ENCODE measurements at places on chromosomes 7 and 10. TPM values are rescaled to one million over a fixed set of nuclear protein-coding genes. Genes with fewer than 3 reads are reported as not detected.

- H3K27ac ChIP-seq = no peak overlapping the region
- no peaks in the 10 kb centered on the region for H3K27me3 ChIP-seq
- H3K36me3 ChIP-seq = no peaks in the 10 kb centered on the region
- H3K4me3 ChIP-seq = no peak overlapping the region
- DNase-seq = peak; percentile 77
- peaks cover 19% of the 10 kb centered on the region for H3K4me1 ChIP-seq
These were observed 2.8 kb downstream of the PKD1L1 start for GRCh38 chr7:47945261-47946015.

DNA sequence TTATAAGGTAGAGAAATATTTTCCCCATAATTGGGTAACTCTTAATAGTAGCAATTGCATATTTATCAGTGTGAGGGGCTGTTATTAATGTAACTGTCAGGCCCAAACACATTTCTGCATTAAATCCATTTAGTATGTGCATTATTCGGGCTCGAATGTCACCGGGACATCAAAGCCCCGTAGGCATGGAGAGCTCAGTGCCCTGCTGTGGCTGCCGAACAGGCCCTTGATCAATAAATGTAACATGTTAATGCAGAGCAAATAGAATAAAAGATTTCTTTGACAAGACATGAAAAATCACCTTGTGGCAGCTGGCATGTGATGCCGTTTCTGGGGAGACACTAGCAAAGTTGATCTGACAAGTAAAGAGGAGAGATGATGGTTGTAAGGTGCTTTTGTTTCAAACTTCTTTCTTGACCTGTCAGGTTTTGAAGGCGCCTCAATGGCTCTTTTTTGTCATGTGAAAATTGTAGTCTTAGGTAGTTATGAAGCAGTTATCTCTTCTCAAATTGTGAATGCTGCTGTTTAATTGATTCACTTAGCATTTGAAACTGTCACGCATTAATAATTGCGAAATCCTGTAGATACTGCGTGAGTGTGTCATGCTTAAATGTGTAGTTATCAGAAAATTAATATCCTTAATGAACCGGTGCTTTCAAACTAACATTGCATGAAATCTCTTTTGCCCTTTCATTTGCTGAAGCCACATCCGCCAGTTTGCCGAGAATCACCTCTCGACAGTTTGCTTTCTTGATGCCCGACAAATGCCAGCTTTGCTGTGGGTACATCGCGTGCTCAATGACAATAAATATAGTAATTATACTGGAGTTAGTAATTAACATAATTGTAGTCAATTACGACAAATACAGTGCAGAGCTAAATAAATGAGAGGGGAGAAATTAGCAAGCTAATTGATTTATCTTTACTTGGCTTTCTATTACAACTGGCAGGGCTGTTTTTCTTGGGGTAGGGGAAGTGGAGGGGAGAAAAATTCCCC is 19.5 kb downstream of the LRMDA start:
- no peak overlapping the region for H3K27ac ChIP-seq
- H3K4me1 ChIP-seq = peaks cover 28% of the 10 kb centered on the region
- no peak for DNase-seq
- no peak overlapping the region for H3K4me3 ChIP-seq

GRCh38 chr10:59750155-59750945 is 2.9 kb downstream of the MRLN start:
- no peak overlapping the region for H3K4me3 ChIP-seq
- peaks cover 14% of the 10 kb centered on the region for H3K4me1 ChIP-seq
- H3K36me3 ChIP-seq = no peaks in the 10 kb centered on the region
- H3K27ac ChIP-seq = no peak overlapping the region
- DNase-seq = peak; percentile 56
- H3K27me3 ChIP-seq = no peaks in the 10 kb centered on the region

DNA sequence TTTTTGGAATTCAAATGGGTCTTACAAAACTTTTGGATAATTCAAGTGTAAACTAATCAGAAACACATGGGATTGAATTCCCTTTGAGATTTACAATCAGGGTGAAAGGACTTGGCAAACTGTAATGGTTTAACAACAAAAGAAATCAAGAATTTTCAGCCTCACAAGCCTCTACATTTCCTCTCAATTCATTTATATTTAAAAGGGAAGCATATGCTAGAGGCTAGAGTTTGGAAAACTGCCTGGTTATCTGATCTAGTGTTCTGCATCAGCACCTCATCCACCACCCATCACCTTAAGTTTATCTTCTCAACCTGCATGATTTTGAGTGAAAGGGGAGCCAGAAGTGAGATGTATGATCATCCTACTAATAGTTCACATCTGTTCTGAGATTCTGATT is 120.7 kb downstream of the TES start:
- no peaks in the 10 kb centered on the region for H3K27me3 ChIP-seq
- no peak overlapping the region for H3K27ac ChIP-seq
- DNase-seq = no peak

DNA sequence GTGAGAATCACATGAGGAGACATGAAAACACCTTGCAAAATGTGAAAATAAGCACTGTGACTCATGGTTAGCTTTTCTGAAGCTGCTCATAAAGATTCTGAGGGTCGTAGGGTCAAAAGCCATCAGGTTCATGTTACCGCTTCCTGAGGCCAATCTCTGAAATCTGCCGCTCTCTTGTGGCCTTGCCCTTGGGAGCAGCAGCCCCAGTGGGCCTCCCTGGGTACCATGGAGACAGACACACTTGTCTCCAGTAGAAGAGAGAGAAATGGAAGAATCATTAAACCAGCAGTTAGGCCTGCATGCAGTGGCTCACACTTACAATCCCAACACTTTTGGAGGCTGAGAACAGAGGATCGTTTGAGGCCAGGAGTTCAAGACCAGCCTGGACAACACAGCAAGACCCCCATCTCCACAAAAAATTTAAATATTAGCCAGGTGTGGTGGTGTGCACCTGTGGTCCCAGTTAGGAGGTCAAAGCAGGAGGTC is 42.8 kb downstream of the NIPSNAP2 start:
- H3K27me3 ChIP-seq = no peaks in the 10 kb centered on the region
- H3K4me1 ChIP-seq = no peaks in the 10 kb centered on the region
- no peak overlapping the region for H3K27ac ChIP-seq
- no peaks in the 10 kb centered on the region for H3K36me3 ChIP-seq
- no peak overlapping the region for H3K4me3 ChIP-seq

DNA sequence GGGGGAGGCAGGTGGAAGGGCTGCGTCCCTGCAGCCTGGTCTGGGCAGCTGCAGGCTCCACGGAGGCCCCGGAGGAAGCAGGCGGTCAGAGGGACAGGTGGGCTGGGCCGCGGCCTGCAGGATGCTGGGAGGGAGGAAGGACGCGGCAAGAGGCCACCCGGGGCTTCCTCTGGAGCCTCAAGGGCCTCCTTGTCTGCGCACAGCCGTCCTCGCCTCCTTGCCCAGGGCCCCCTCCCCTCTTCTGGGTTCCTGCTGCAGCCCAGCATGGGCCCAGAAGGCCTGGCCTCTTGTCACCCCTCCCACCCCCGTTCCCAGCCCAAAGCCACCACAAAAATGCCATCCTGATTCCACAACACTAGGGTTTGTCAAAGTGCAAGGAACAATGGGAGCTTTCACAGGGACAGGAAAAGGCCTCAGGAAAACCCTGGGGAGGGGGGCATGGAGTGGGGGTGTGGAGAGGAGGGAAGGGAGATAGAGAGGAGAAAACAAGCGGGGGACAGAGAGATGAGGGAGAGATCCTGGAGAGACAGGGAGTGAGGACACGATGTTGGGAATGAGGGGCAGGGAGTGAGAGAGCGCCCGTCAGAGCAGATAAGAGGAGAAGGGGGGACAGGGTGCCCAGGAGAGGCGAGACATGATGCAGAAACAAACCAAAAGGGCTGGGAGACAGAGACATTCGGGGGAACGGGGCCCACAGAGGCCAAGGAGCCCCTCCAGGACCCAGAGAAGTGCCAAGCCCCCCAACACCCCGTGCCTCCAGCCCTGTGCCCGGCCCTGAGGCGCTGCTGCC is 41.8 kb downstream of the ZCCHC24 start:
- H3K4me3 ChIP-seq = no peak overlapping the region
- H3K27ac ChIP-seq = peak overlapping the region; percentile 36
- peaks cover 28% of the 10 kb centered on the region for H3K4me1 ChIP-seq
- peak; percentile 82 for DNase-seq

RASA4B gene
- 10.2 TPM for total RNA-seq

TMEM236 gene
- not detected for total RNA-seq
